ENCODE measurements at places on chromosomes 5 and 9. TPM values are rescaled to one million over a fixed set of nuclear protein-coding genes. Genes with fewer than 3 reads are reported as not detected.

The PTBP3 gene
- 30.3 TPM for total RNA-seq

GRCh38 chr9:100455470-100455869, 17.5 kb upstream of the TMEFF1 start:
- peak; percentile 18 for DNase-seq

- no peak for DNase-seq
Measured at GRCh38 chr5:73488806-73489205, 9.4 kb upstream of the BTF3 start.

GRCh38 chr5:93461756-93462155, 119.3 kb downstream of the NR2F1-AS1 start:
- peak; percentile 62 for DNase-seq

The CYLC2 gene
- total RNA-seq = not detected

- DNase-seq = peak; percentile 26
Measured at GRCh38 chr5:178624631-178625546, 2.0 kb downstream of the CLK4 start.

- DNase-seq = no peak
Measured at GRCh38 chr5:113846941-113847340, 333.4 kb downstream of the YTHDC2 start.

DNA sequence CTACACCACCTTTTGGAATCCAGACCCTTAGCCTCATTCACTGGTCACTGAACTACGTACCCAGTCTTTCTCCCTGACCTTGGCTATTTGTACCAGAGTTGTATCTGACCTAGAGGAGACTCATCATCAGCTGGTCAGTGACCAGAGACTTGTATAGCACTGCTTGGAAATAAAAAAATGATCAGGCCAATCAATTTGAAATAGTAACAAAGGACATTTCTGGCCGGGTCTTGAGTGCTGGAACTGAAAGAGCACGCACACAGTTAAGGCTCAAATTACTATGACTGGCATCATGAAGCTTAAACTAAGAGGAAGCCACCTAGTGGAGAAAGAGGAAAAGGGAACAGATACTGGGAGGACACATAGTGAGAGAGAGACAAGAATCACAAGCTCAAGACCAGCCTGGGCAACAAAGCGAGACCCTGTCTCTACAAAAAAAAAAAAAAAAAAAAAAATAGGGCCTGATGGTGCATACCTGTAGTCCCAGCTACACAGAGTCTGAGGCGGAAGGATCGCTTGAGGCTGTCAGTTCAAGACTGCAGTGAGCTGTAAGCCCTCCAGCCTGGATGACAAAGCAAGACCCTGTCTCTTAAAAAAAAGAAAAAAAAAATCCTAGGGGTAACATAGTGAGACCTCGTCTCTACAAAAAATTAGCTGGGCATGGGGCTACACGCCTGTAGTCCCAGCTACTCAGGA, 12.8 kb upstream of the SRP19 start:
- peak; percentile 80 for DNase-seq

The GRIA1 gene
- 22.5 TPM for total RNA-seq

GRCh38 chr5:80216753-80217596, 38.9 kb downstream of the SERINC5 start:
- DNase-seq = no peak

- DNase-seq = no peak
Measured at GRCh38 chr5:177440990-177441780, 5.4 kb upstream of the PRR7 start.

DNA sequence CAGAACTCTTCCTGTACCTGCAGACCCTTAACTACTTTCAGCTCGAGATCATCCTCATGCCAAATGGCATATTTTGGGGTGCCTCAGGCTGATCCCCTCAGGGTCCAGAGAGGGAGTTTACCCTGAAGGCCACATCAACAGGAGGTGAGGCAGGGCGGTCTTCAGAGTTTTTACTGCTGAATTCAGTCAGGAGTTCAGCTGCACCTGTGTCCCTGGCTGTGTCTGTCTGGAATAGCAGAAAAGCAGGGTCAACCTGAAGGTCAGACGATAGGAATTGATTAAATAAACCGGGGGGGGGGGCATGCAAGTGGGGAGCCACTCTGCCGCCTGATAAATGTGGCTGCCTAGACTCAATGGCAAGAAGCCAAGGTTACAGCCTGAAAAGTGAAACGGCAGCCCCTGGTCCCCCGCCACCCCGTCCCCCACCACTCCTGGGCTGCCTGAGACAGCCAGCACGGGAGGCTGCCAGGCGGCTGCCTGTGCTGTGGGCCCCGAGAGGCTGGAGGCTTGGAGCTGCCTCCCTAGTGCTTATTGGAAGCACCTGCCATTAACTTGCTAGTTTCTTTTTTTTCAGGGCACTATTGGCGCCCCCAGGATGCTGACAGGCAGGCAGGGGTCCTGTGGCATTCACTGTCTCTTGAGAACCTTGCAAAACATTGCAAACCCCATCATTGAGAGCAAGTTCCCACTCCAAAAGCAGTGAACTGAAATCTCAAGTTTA, 182.7 kb upstream of the PPP1R26 start:
- no peak for DNase-seq

DNA sequence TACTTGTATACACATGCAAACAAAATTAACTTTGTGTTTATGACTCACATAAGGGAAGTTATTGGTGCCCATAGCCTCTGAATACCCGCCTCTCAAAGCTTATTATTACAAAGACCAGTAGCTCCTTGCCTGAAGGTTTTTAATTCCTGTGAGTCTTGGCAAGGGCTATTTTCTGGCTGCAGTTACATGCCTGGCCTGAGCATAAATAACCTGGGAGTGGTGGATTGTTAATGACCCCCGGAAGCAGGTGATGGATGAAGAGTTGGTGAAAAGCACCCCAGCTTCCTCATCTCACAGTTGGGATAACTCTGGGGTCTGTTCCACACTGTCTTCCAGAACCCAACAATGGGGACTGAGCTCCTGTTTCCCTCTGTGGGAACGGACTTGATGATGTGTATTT, 594.5 kb downstream of the PDE4D start:
- DNase-seq = no peak

GRCh38 chr9:96245399-96245798, 56.6 kb downstream of the HSD17B3 start:
- DNase-seq = no peak
